Upper lobe of right lung (tissue), 1 donor: ENCODE measurements at places on chromosomes 5 and 9.

- no peak for DNase-seq
Observed at GRCh38 chr9:117574099-117574498, 130.1 kb upstream of the TLR4 start.

- no peak for DNase-seq
Observed at GRCh38 chr5:108659531-108659930, 88.2 kb upstream of the FER start.

DNA sequence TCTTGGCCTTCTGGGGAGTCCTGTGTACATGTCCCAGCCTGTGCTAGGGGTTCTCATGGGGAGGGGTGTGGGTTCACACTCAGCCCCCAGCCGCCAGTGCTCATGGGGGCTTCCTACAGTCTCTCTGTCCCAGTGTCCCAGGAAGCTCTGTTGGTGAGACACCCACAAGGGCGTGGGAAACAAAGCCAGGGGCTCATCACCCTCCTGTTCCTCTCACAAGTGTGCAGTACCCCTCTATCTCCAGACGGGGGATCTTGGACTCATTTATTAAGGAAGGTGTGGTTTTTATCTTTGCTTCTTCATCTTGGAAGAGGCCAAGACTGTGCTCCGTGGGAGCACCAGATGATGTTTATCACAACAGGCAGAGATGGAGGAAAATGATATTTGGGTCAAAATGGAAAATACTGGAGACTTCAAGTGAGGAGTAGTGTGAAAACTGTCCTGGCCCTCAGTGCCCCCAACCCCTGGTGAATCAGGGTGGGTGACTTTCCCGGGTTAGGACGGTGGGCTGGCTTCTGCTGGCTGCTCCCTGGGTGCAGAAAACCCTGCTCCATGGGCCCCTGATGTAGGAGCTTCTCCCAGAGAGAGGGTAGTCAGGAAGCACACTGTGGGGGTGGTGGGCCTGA is 15.2 kb downstream of the TMEM171 start:
- DNase-seq, result no peak

DNA sequence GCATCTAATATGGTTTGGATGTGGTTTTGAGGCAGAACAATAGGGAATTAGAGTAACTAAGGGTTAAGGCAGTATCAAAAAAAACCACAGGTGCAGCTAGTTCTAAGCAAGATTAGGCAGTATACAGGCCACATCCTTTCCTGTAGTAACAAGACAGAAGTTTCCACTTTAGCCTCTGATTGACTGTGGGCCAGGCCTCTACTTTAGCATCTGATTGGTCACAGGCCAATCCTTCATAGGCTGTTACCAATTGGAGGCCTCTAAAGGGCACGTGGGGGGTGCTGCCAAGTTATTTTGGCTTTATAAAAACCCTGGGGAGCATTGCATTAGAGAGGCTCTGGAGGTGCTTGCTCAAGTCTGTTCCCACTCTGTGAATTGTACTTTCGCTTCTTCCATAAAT is 144.1 kb upstream of the ST8SIA4 start:
- DNase-seq, result no peak

- DNase-seq, result no peak
Observed at GRCh38 chr5:9337928-9338595, 207.8 kb downstream of the SEMA5A start.

DNA sequence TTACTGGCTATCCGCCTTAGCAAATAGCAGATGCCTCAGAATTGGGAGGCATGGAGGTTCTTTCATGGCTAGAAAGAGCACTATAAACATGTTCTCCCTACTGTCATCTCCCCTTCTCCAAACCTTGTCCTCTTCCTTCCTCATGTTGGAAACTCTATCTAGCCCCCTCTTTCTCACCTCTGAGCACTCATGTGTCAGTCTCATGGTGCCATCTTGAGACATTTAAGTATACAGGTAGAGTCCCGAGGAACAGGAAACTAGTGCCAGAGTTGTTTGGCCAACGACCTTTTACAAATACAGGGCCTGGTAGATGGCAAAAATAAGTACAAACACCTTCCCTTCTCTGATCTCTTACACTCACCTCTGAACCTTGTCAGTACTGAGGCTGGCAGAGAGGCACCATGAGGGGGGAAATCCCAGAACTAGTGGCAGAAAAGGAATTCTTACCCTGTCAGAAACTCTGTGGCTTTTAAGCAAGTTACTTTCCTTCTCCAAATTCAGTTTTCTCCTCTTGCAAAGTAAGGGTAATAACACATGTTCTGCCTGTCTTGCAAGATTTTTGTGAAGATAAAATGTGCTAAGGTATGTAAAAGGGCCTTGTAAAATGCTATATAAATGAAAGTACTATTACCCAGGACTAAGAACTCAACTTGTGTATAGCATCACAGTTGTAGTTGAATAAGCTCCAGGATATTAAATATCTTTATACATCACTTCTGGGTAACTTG is 94.1 kb upstream of the SNX2 start:
- DNase-seq, result no peak

- DNase-seq, result no peak
Observed at GRCh38 chr9:123074628-123075027, 41.2 kb downstream of the GPR21 start.

DNA sequence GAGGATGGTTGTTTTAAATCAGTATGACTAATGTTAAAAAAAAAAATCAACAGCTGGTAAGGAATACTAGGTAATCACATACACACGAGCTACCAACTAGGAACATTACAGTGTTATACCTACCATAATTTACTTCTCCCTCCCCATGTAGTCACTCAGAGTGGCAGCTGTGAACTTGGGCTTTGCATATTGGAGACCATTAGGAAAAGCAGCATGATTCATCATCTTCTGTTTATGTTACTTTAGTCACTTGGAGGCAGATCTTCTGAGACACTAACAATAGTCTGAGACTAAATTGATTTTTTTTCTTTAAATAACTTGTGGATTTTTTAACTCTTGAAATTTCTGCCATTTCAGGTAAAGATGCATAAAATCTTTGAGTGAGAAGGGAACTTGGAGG is 141.5 kb upstream of the NR4A3 start:
- no peak for DNase-seq

DNA sequence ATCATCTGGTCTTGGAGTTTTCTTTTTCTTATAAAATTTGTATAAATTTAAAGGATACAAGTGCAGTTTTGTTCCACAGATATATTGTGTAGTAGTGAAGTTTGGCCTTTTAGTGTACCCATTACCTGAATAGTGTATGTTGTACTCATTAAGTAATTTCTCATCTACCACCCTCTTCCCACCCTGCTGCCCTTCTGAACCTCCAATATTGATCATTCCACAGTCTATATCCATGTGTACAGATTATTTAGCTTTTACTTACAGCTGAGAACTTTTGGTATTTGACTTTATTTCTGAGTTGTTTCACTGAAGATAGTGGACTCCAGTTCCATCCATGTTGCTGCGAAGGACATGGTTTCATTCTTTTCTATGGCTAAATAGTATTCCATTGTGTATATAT is 63.1 kb upstream of the NR3C1 start:
- DNase-seq, result no peak

GRCh38 chr9:112032009-112032408 is 135.4 kb downstream of the UGCG start:
- no peak for DNase-seq

- DNase-seq, result no peak
Observed at GRCh38 chr5:6734781-6735180, 21.5 kb downstream of the TENT4A start.

DNA sequence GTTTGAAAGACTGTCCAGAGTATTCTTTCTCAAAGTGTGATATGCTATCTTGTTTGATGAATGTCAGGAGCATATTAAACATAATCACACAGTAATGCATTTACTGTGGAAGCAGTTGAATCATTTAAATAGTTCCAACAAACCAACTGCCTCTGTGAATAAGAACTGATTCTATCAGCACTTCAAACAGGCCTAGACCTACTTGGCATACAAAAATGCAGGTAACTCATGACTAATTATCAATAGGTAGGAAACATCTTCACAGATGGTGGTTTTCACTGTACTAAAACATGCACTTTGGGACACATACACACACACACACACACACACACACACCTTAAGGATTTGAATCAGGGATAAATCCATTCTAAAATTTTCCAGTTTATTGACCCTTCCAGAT is 91.2 kb upstream of the SNX2 start:
- DNase-seq, result no peak
